Activated CD4-positive, alpha-beta T cell treated with anti-CD3 and anti-CD28 coated beads, Interleukin-10, Interleukin-2, amounts not matched to agents 100 ng/mL and 50 ng/mL, durations not matched to agents 16 hours and 8 hours (primary cell): ENCODE measurements at places on chromosomes 12 and 14.

- DNase-seq: no peak
Observed at GRCh38 chr12:107778383-107779025, 4.0 kb downstream of the ASCL4 start.

- no peak for DNase-seq
Observed at GRCh38 chr12:100302081-100302480, 35.1 kb downstream of the SCYL2 start.

GRCh38 chr12:75725521-75726111, 214.2 kb upstream of the KRR1 start:
- peak; percentile 23 for DNase-seq

DNA sequence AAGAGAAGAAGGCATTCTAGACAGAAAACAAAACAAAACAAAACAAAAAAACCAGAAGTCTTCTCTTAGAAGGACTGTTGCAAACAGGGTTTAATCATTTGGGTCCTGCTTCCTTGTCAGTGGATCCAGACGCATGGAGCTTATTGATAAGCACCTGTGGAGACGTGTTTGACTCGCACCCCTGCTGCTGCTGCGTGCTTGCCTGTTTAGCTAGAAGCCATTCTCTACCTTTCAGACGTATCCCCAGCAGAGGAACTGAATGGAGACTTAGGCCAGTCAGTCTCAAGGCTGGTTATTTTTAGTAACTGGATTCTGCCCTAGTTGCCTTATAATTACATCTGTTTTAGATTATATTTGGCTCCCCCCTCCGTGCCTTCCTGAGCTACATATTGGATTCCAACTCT, 186.1 kb upstream of the EEA1 start:
- no peak for DNase-seq

- DNase-seq: no peak
Observed at GRCh38 chr12:123897221-123897620, 75.4 kb downstream of the CCDC92 start.
